CD4-positive, alpha-beta T cell treated with Interleukin-17A for 1 hour (primary cell): ENCODE measurements at places on chromosomes 5 and 9.
A peak's percentile ranks its signal among the peaks of the same experiment; 100 is the strongest.

DNA sequence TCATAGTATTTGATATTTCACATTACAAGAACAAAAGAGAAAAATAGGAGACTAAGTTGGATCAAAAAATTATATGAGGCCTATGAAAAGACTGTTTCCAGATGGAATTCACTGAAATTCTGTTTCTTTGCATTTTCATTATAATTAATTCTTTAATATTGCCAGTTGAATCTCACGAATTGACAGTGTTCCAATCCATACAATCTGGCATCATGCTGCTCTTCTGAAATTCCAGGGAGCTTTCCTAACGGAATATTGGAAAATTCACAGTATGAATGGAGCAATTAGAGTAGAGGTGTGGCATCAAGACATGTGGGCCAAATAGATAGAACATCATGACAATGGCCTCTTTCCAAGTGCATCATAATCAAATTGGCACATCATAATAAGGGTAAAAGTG is 1178.9 kb upstream of the WWC1 start:
- DNase-seq = no peak

DNA sequence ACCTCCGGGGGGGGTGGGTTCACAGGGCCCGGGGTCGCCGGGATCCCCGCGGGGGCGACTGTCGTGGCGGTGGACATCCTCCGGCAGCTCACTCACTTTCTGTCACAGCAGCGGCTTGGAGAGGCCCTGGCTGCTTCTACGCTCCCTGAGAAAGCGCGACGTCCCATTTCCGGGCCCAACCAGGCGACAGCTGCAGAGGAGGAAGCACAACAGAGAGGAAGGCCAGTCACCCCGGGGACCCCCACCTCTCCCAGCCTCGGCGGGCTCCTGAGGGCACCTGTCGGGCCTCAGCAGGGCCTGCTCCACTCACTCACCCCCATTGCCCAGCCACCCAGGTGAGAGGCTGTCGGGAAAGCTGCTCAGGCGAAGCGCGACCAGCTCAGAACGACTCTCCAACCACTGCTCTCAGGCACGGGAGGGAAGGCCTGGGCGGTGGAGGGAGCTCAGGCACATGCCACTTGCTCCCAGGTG is 14.4 kb downstream of the BRD3 start:
- no peak for DNase-seq

GRCh38 chr9:71626395-71626794 is 141.9 kb downstream of the CEMIP2 start:
- DNase-seq = no peak

GRCh38 chr9:95516734-95517558 is at the start of gene PTCH1:
PTCH1 (minus strand) TSS chr9:95516971.
- DNase-seq = peak; percentile 35

DNA sequence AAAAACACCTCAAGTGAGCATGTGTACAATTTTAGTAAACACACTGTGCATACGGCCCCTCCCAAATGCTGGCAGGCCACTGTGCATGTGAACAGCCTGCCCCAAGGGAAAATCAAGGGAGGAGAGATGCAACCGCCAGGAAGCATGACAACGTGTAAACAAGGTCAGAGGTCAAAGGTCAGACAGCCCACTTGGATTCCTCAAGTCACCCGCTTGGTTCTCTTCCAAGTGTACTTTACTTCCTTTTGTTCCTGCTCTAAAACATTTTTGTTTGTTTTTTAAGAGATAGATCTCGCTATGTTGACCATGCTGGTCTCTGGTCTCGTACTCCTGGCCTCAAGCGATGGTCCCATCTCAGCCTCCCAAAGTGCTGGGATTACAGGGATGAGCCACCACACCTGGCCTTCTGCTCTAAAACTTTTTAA is 126.7 kb upstream of the SHB start:
- DNase-seq = no peak
